AG09319 (cell line): ENCODE measurements at places on chromosomes 3 and 15.

- DNase-seq: no peak
Observed at GRCh38 chr3:71310980-71311660, 272.4 kb downstream of the FOXP1 start.

DNA sequence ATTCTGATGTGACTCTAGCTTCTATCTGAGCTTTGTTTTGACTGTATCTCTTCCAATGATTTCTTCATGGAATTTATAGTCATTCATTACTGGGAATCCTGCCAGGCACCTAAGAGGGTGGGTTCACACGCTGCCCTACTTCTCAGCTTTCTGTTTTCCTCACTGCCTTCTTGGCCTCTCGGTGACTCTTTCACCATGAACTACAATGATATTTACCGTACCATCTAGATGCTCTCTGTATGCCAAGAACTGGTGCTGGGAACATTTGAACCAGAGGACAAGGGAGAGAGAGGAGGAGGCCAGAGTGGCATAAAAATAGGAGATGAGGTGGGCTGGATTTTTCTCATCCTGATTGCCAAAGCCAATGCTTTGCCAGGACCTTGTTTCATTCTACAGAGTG, 280.0 kb upstream of the P2RY1 start:
- no peak for DNase-seq

- no peak for DNase-seq
Observed at GRCh38 chr3:69095636-69096035, 10.9 kb downstream of the ARL6IP5 start.

DNA sequence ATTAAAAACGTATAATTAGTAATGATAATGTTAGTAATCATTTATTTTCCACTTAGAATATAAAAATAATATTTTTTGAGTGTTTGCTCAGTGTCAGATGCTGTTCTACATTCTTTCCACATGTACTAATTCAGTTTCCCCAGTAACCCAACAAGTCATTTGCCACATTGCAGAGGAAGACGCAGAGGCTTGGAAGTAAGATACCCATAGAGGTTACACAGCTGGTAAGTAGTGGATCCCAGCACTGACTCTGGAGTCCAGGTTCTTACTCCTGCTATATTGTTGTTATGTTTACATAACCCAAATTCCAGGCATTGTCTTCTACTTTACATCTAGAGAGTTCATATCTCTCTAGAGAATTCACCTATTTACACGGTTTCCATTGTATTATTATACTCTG, 48.2 kb upstream of the MYO5C start:
- DNase-seq: no peak

GRCh38 chr3:123914829-123915228, 30.7 kb upstream of the MYLK start:
- DNase-seq: no peak

DNA sequence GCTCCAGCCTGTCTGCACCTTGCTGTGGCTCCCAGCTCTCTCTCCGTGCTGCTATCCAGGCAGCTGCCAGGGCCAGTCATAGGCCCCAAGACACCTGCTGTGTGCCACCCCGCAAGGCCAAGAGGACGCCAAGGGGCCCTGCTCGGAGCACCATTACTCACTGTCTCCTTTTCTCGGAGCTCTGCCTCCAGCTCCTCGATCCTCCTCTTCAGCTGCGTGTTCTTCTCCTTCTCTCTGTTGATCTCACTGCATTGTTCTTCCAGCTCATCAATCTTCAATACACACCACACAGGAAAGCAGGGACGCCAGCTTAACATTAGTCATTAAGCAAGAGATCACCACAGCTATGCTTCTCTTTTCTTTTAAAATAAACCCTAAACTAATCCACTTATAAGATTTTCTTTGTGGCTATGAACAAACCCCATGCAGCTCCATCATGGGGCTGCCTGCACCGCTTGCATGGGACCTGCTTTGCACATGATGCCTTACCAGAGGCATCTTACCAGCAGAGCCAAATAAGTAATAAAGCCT, 42.6 kb downstream of the WHAMM start:
- no peak for DNase-seq
